CD4-positive, alpha-beta T cell treated with Interleukin-10 for 1 hour (primary cell): ENCODE measurements at places on chromosomes 2 and 18.

DNA sequence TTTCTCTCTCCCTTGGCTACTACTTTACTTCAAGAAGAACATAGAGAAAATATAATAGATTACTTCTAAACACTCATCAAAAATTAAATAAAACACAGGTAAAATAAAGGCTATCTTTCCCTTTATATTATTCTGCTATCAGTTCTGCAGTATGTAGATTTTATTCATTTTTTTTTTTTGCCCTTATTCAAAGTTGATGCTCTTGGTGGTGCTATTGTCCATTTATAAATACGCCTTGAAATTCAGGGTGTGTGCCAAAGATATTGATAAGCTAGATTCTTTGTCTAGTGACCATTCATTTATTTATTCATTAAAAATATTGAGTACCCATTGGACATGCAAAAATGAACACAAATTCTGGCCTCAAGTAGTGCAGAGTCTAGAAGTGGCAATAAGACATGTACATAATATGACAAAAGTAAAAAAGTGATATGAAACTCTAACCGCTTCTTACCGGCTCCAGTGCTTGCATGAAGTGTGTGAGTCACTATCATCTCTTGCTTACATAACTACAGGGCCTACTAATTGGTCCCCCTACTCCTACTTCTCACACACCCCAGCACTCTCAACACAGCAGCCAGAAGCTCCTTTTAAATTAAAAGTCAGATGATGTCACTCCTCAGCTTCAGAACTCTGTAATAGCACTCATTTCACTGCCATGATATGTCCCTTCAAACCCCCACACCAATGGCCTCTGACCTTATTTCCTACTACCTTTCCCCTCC, 208.3 kb upstream of the FANCL start:
- DNase-seq, result peak; percentile 4

DNA sequence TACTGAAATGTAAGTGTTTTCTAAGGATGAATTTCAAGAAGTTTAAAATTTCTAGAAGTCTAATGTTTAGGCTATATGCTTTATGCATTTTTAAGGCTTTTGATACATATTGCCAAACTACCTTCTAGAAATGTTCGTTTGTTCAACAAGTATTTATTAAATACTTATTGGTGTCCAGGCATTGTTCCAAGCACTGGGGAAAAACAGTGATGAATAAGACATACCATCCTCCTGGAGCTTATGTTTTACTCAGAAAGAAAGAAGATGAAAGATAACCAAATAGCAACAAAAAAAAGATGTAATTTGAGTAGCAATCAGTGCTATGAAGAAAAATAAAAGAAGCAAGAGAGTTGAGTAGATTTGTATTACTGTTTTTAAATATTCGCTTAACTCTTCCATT, 692.9 kb downstream of the SLC4A3 start:
- no peak for DNase-seq

GRCh38 chr2:121088251-121089165, 196.5 kb downstream of the TFCP2L1 start:
- no peak for DNase-seq

DNA sequence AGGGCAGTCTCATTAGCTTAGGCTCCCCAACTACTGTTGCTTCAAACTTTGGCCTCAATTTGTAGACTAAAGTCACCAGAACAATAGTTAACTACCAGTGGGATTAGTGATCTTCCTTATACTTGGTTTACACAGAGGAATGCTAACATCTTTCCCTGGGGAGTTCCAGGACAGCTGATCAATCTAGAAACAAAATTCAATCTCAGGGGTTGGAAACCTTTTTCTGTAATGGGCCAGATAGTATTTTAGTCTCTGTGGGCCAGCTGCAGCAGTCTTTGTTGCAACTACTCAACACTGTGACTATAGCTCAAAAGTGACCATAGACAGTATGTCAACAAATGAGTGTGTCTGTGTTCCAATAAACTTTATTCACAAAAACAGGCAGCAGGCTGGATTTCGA, 85.7 kb downstream of the METTL8 start:
- no peak for DNase-seq

DNA sequence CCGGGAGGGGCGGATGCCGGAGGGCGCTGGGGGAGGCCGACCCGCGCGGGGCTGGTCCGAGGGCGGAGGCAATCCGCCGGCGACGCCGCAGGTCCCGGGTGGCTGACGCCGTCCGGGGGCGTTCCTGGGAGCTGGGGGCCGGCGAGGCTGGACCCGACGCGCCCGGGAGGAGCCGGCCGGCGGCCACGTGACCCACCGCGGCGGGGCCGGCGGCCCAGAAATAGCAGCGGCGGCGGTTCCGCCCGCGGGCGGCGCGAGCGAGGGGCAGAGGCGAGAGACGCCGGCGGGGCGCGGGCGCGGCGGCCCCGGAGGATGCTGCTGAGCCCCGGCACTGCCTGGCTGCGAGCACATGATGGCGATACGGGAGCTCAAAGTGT, at the start of gene RAB31:
Gene RAB31 (plus strand): TSS at position 245 of the 377 bp plus-strand sequence. CDS start 105 bp downstream, at position 350.
- DNase-seq, result peak; percentile 11

DNA sequence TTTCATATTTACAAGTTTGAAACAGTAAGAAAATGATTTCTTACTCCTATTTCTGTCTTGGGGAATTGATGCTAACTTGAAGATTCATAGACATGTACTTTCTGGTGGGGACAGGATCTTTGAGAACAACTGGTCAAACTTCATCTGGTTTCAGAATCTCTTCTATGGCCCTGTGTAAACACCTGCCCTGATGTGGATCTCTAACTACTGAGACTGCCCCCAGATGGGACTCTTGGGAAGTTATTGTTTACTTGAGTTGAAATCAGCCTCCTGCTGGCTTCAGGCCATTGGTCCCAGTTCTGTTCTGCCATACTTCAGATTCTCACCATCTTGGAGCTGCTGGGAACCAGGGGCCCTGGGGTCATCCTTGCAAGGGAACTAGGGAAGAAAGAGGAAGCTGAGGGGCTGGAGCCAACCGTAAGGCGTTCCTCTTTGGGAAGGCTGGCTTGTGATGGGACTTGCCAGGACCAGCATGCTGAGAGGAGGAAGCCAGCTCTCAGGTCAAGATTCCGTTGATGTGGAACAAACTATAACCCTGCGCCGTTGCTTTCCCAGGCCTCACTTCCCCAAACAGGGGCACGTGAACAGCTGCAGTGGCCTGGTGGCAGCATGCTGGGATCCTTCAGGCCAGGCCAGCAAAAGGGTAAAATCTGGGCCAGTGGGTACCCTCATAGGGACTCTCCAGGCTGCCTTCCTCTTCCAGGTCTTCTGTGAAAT, 135.5 kb upstream of the CXCR4 start:
- DNase-seq, result no peak

DNA sequence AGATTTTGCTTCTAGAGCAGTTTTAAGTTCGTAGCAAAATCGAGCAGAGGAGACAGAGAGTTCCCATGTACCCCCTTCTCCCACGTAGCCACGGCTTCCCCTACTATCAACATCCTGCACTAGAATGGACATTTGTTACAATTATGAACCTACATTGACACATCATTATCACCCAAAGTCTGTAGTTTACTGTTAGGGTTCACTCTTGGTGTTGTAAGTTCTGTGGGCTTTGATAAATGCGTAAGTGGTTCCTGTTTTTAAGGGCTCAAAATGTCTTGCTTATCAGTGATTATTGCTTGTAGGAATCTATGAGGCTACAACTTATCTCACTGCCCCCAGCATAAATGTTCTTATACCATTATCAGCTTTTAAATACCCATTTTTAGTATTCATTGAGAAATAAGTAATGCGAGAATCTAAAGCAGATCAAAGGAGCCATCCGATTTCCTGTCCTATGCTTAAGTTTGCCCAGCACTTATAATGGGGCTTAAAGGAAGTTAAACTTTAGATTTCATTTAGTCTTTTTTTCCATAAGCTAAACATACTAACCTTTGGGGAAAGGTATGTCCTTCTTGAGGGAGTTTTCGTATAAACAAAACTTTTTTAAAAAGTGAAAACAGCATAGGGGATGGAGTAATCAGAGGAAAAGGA, 118.7 kb downstream of the HAUS1 start:
- DNase-seq, result peak; percentile 14
